ENCODE measurements at places on chromosomes 16 and 17.

DNA sequence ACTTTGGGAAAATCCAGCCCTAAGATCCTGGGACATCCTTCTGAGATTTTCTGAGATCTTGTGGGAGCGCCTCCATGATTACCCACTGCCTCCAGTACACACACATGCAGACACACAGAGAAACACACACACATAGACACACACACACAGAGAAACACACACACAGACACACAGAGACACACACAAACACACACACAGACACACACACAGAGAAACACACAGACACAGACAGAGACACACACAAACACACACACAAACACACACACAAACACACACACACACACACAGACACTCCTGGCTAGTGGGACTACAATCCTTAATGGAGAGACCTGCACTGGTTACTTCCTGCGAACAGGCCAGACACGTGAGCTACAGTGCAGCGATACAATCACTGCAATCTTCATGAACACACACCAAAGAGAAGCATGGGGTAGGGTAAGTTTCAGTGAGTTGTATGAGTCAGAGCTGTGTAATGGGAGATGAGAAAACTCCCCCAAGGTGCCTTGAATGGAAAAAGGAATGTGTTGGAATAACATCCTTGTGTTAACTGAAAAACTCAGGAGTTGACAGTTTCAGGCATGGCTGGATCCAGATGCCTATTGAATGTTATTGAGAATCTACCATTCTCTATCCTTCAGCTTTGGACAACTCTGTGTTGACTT, 79.5 kb downstream of the SLC6A2 start:
- DNase-seq: no peak

- no peak for DNase-seq
These were observed 665.6 kb upstream of the EEF2KMT start for GRCh38 chr16:5763176-5763575.

DNA sequence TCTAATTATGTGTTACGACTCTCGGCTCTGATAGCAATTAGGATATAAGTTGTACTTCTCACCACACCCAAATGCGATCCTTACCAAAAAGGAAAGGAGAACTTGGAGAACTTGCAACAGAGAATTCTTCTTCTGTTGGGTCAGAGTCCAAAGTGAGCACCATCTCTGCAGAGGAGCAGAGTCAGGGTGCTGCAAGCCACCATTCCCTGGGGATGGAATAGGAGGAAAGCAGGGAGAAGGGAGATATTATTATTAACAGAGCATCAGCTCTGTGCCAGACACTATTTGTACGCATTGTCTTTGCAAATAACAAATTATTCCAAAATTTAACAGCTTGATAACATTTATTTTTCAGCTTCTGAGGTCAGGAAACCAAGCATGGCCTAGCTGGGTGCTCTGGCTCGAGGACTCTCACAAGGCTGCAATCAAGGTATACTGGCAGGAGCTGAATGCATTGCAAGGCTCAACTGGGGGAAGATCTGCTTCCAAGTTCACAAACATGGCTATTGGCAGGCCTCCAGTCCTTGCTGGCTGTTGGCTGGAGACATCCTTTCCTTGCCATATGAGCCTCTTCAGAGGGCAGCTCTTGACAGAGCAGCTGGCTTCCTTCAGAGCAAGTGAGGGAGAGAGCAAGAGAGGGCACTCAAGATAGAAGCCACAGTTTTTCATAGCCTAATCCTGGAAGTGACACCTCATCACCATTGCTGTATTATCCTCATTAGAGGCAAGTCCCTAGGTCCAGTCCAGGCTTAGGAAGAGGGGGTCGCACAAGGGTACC, 296.2 kb upstream of the CDH5 start:
- no peak for DNase-seq

GRCh38 chr17:79984045-79984840, 51.4 kb downstream of the TBC1D16 start:
- DNase-seq: no peak

- peak; percentile 19 for DNase-seq
These were observed 66.4 kb upstream of the SMIM36 start for GRCh38 chr17:55577687-55578086.

DNA sequence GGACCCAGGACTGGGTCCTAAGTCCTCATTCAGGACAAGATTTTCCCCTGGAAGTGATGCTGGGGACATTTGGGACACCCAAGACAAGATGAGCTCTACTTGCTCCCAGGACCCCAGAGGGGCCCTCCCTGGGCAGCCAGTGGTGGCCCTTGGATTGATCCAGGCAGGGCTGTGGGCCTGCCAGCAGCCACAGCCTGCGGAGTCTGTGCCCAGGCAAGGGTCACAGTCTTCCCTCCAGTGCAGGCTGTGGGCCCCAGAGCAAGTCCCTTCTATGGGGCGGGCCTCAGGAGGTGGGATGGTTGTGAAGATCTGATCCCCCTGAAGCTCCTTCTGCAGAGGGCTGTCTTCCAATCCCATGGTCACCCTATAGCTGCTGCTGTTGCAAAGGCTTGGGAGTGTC, 12.6 kb downstream of the CA7 start:
- no peak for DNase-seq

DNA sequence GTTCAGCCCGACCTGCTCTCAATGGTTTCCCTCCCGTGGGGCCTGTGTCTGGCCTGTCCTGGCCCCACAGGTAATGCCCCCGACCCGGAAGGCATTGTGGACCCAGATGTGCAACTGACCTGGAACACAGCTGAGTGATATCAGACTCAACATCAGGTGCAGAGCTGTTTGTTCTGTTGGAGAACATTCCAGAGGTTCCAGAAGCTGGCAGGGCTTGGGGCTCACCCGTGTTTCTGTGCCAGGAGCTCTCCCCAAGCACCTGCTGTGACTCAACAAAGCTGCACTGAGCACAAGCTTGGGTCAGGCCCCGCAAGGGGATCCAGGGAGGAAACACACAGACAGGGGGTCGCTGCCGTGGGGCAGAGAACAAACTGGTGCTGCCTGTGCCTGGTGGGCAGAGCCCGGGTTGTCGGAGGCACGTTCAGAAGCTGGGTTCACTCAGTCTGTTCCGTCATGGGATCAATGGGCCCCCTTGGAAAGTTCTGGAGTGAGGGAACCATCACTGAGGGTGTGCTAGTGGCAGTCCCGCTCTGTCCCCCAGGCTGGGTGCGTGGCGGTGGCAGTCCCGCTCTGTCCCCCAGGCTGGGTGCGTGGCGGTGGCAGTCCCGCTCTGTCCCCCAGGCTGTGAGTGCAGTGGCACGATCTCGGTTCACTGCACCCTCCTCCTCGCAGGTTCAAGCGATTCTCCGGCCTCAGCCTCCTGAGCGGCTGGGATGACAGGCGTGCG, 22.1 kb downstream of the HS3ST6 start:
- DNase-seq: no peak

DNA sequence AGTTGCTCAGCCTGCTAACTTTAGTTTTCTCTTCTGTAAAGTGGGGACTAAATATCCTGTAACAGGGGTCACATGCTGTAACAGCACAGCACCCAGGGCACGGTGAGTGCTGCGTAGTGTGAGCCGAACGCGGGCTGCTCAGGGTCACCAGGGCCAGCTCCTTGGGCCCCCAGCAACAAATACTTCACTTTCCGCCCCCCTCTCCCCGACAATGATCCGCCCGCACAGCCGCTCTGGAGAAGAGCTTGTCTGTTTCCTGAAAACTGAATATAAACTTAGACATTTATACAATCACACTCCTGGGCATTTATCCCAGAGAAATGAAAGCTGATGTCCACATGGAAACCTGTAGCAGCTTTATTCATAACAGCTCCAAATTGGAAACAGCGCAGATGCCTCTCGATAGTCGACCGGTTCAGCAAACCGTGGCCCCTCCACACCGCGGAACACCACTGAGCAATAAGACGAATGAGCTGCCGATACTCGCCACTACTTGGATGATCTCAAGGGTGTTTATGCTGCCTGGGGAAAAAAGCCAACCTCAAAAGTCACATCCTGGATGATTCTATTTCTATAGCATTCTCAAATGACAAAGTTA, 267.2 kb downstream of the PARN start:
- no peak for DNase-seq

GRCh38 chr16:49858200-49859124, 2.5 kb upstream of the ZNF423 start:
- peak; percentile 40 for DNase-seq

- peak; percentile 64 for DNase-seq
These were observed 681 bp downstream of the TMEM102 start for GRCh38 chr17:7435676-7436555.

DNA sequence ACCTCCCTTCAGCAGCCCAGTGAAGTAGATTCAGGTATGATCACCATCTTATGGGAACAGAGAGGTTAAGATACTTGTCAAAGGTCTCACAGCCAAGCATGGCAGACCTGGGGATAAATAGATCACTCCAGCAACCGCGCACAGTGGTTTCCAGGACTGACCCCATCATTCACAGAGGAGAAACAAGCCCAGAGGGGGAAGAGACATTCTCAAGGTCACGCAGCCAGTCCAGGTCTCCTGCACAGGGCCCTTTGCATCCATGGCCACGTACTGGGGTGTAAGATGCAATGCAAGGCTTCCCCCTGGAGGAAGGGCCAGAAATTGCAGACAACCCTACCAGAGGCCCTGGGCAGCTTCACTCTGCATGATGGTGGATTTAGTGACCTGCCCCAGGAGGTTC, 19.9 kb downstream of the TLE7 start:
- peak; percentile 53 for DNase-seq
